PC-9 (cell line): ENCODE measurements at places on chromosomes 4 and X. TPM values are rescaled to one million over a fixed set of nuclear protein-coding genes. Genes with fewer than 3 reads are reported as not detected.
A peak's percentile ranks its signal among the peaks of the same experiment; 100 is the strongest.

Gene GAR1
- 12.1 and 16.0 TPM in 2 replicates for total RNA-seq

GRCh38 chrX:7941390-7942042 is 14.3 kb upstream of the PNPLA4 start:
- no peak overlapping the region for H3K4me3 ChIP-seq
- DNase-seq, result peak; percentile 2
- no peaks in the 10 kb centered on the region for H3K36me3 ChIP-seq
- no peaks in the 10 kb centered on the region for H3K27me3 ChIP-seq

DNA sequence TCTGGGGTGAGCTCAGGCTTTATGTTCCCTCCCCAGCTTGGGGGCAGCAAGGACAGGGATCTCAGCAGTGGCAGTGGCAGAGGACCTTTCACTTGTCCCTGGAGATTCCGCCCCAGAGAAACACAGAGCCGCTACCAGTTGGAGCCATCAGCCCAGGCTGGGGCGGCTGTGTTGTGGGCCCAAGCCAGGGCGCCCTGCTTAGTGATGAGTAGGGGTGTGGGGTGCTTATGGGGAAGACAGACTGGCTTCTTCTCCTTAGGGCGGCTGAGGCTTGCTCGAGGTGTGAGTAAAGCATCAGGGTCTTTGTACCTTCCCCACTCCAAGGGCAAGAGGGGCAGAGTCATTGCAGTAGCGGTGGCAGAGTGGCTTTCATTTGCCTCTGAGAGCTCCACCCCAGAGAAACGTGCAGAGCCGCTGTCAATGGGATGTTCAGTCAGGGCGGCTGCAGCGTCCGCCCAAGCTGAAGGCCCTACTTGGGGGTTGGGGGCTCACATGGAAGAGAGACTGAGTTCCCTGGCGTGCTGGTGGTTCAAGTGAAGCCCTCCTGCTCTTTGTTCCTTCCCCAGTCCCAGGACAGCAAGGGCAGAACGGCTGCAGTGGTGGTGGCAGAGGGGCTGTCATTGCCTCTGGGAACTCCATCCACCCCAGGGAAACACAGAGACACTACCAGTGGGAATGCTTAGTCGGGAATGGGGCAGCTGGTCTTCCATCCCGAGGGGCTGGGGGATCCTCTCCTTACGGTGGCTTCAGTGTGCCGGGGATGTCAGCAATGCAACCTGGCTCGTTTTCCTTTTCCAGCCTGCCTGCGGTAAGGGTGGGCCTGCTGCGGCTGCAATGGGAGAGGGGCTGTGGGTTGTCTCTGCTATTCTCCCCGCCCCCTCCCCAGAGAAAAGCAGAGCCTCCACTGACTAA is 2142.5 kb upstream of the TENM3 start:
- no peaks in the 10 kb centered on the region for H3K27me3 ChIP-seq
- H3K36me3 ChIP-seq, result no peaks in the 10 kb centered on the region
- no peak overlapping the region for H3K27ac ChIP-seq
- DNase-seq, result no peak
- no peak overlapping the region for H3K4me3 ChIP-seq

DNA sequence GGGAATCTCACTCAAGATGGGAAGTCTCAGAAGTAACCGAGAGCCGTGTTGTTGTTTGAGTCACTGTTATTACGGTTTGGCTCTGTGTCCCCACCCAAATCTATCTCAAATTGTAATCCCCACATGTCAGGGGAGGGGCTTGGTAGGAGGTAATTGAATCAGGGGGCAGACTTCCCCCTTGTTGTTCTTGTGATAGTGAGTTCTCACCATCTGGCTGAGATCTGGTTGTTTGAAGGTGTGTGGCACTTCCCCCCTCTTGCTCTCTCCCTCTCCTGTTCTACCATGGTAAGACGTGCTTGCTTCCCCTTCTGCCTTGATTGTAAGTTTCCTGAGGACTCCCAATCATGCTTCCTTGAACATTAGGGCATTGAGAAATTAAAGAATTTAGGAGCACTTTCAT is 37.0 kb downstream of the HAND2 start:
- DNase-seq, result no peak
- H3K4me3 ChIP-seq, result no peak overlapping the region
- H3K4me1 ChIP-seq, result no peaks in the 10 kb centered on the region
- H3K27me3 ChIP-seq, result no peaks in the 10 kb centered on the region

GRCh38 chrX:53128097-53128749 is 34.3 kb downstream of the KANTR start:
- no peak for DNase-seq
- no peak overlapping the region for H3K27ac ChIP-seq
- no peaks in the 10 kb centered on the region for H3K27me3 ChIP-seq
- no peaks in the 10 kb centered on the region for H3K4me1 ChIP-seq

DNA sequence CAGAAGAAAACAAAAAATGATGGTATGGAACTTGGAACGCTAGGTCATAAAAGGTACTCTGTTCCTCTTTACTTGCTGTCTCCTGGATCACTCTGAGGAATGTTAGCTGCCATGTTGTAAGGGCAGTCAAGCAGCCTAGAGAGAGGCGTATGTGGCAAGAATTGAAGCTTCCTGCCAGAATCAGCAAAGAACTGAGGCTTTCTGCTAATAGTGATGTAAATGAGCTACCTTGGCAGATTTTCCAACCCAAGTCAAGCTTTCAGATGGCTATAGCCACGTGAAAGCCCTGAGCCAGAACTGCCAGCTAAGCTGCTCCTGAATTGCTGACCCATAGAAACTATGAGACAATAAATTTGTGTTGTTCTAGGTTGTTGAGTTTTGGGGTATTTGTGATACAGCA is 38.7 kb downstream of the AASDH start:
- H3K36me3 ChIP-seq, result no peaks in the 10 kb centered on the region
- no peak overlapping the region for H3K4me3 ChIP-seq
- no peaks in the 10 kb centered on the region for H3K27me3 ChIP-seq

- no peak overlapping the region for H3K27ac ChIP-seq
- no peaks in the 10 kb centered on the region for H3K4me1 ChIP-seq
- H3K36me3 ChIP-seq, result no peaks in the 10 kb centered on the region
- no peak for DNase-seq
Measured at GRCh38 chr4:181957088-181957487, 286.1 kb upstream of the TENM3 start.
